Thyroid gland (tissue), 4 donors: ENCODE measurements at places on chromosomes 5 and 9. TPM values are rescaled to one million over a fixed set of nuclear protein-coding genes. Genes with fewer than 3 reads are reported as not detected.
A peak's percentile ranks its signal among the peaks of the same experiment; 100 is the strongest.

EXOC3 gene
- 49.6 TPM for total RNA-seq

TMEM232 gene
- total RNA-seq: 26.8 TPM

FBP2 gene
- not detected for total RNA-seq

MARVELD2 gene
- 61.8 TPM for total RNA-seq

DNA sequence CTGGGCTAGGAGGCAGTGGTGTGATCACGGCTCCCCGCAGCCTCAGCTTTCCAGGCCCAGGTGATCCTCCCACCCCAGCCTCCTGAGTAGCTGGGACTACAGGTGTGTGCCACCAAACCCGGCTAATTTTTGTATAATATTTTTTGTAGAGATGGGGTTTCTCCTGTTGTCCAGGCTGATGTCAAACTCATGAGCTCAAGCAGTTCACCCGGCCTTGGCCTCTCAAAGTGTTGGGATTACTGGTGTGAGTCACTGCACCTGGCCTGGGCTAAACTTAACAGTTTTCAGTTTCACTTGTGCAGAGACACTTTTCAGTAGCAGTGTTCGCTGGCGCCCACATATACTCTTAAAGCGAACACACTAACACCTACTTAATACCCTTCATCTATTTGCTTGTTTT, 205.6 kb upstream of the ZNF608 start:
- no peaks in the 10 kb centered on the region for H3K36me3 ChIP-seq
- H3K27ac ChIP-seq: no peak overlapping the region
- no peak for DNase-seq
- H3K27me3 ChIP-seq: no peaks in the 10 kb centered on the region
- H3K4me3 ChIP-seq: no peak overlapping the region

DNA sequence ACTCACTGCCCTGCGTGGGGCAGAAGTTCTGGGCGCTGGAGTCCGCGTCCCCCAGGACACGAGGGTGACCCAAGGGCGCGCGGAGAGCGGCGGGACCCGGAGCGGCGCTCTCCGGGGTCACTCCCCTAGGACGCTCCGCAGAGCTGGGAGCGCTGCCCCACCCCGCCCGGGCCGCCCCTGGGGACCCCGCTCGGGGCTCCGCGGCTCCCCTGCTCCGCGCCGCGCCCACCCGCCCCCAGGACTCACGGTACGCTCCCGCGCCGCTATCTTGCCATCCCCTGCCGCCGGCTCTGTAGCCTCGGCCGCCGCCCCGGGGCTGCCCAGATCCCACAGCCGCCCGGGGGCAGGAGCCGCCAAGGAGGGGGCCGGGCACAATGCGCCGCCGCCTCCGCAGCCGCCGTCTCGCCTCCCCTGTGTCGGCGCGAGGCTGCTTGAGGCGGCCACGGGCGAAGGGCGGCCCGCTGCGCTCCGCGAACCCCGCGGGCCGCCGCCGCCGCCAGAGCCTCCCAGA, 303 bp downstream of the LIFR start:
- no peaks in the 10 kb centered on the region for H3K27me3 ChIP-seq
- H3K4me1 ChIP-seq: peaks cover 46% of the 10 kb centered on the region
- DNase-seq: peak; percentile 39
- peak overlapping the region; percentile 42 for H3K4me3 ChIP-seq
- H3K36me3 ChIP-seq: no peaks in the 10 kb centered on the region
- H3K27ac ChIP-seq: peak overlapping the region; percentile 93

DNA sequence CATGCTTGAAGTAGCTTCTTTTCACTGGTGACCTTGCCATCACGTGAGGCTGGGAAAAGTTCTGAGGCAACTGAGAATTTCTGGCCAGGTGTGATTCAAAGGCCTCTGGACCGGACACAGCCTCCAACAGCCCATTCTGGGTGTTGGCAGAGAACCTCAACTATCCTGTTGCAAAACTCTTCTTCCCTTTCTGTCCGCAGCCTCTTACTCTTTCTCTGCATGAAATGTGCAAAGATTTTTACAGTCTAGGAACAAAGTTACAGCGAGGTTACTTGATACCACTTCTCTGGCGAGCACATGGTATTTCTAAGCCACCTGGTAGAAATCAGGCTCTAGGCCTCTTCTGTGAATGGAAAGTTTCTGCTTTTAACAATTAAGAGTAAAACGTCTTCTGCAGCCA, 79.2 kb downstream of the FREM1 start:
- H3K27me3 ChIP-seq: no peaks in the 10 kb centered on the region
- no peak for DNase-seq
- H3K27ac ChIP-seq: no peak overlapping the region

DNA sequence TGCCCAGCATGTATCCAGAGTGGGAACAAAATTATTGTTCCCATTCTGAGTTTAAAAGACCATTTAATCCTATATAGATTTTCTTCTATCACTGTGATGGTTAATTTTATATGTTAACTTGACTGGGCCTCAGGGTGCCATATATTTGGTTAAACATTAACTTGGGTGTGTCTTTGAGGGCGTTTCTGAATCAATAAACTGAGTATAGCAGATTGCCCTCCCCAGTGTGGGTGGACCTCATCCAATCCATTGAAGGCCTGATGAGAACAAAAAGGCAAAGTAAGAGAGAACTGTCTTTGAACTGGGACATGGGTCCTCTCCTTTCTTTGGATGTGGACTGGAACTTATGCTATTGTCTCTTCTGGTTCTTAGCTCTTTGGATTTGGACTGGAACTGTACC, 17.3 kb downstream of the RIOK2 start:
- H3K27ac ChIP-seq: no peak overlapping the region
- peaks cover 2% of the 10 kb centered on the region for H3K36me3 ChIP-seq
- H3K27me3 ChIP-seq: no peaks in the 10 kb centered on the region
- DNase-seq: no peak

DNA sequence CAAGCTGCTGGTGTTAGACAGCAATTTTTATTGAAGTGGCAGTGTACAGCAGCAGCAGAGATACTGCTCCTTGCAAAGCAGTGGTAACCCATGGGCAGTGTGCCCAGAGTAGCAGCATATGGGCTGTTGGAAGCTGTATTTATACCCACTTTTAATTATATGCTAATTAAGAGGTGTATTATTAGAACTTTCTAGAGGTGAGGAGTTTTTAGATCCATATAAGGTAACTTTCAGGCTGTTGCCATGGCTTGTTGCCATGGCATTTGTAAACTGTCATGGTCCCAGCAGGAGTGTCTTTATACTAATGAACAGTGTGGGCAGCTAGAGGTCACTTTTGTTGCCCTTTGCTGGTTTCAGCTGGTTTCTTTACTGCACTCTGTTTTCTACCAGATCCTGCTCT, 3.7 kb upstream of the PJA2 start:
- no peak overlapping the region for H3K4me3 ChIP-seq
- no peak overlapping the region for H3K27ac ChIP-seq
- peaks cover 4% of the 10 kb centered on the region for H3K4me1 ChIP-seq
- no peaks in the 10 kb centered on the region for H3K27me3 ChIP-seq
- DNase-seq: peak; percentile 9

GRCh38 chr5:45385321-45386058, 310.7 kb downstream of the HCN1 start:
- H3K27me3 ChIP-seq: no peaks in the 10 kb centered on the region
- no peak overlapping the region for H3K27ac ChIP-seq
- H3K36me3 ChIP-seq: no peaks in the 10 kb centered on the region
- H3K4me1 ChIP-seq: no peaks in the 10 kb centered on the region
